ENCODE measurements at places on chromosomes 4 and X.
A peak's percentile ranks its signal among the peaks of the same experiment; 100 is the strongest.

DNA sequence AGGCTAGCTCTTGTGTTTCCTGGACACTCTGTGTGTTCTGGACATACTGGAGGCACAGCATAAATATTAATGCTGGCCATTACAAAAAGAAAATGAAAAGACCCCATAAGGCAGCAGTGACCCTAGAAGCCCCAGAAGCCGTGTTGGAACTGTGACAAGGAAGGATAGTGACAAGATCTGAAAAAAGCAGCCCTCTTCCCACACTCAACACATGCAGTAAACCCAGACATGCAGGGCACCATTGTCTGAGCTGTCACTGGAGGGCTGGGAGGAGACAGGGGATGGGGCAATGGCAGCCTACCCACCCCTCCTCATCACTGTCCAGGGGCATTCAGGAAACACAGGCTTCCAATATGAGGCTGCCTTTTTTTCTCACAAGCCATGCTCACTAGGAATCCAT lies 6.5 kb downstream of the TRIM2 start:
- no peak overlapping the region for H3K4me3 ChIP-seq
- H3K27me3 ChIP-seq, result no peaks in the 10 kb centered on the region
- no peak for DNase-seq

GRCh38 chrX:41733939-41734338 lies 10.0 kb downstream of the GPR82 start:
- H3K27ac ChIP-seq, result no peak overlapping the region
- no peaks in the 10 kb centered on the region for H3K4me1 ChIP-seq
- no peak overlapping the region for H3K4me3 ChIP-seq
- H3K36me3 ChIP-seq, result peaks cover 5% of the 10 kb centered on the region
- no peak for DNase-seq

GRCh38 chr4:100420571-100420970 lies 97.3 kb downstream of the EMCN start:
- no peaks in the 10 kb centered on the region for H3K27me3 ChIP-seq
- H3K4me1 ChIP-seq, result no peaks in the 10 kb centered on the region
- no peak overlapping the region for H3K4me3 ChIP-seq
- H3K27ac ChIP-seq, result no peak overlapping the region

DNA sequence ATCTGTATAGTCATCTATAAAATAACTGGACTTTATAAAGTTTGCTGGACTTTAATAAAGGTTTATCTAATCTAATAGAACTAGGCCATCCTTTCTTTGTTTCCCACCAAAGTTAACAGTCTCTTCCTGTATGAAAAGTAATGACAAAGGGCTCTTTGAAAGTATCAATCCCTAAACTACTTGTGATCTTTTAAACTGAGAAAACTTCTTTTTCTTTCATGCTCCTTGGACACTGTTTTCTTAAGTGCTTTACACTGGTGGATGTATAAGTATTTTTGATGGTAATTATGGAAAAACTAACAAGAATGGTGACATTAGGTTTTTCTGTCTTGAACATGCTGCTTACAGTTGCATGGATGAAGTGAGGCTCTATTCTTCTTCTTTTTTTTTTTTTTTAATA lies 2.4 kb upstream of the ZFX start:
- peak overlapping the region; percentile 87 for H3K27ac ChIP-seq
- H3K4me1 ChIP-seq, result peaks cover 52% of the 10 kb centered on the region
- H3K4me3 ChIP-seq, result peak overlapping the region; percentile 69
- peaks cover 8% of the 10 kb centered on the region for H3K36me3 ChIP-seq

DNA sequence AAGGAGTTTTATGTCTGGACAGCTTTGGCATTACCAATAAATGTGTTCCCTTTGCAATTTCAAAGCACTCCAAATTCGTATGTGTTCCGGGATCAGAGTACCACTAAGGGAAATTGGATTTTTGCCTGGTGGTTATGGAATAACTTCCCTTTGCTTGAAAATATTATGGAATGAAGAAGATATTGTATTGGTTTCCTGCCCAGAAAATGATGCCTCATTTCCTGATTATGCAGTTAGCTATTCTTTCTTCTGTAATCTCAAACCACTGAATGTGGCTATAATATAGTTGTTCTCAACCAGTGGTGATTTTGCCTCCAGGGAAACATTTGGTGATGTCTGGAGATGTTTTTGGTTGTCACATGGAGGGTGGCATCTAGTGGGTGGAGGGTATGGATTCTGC lies 142.9 kb downstream of the PCDH7 start:
- no peak overlapping the region for H3K4me3 ChIP-seq
- no peak for DNase-seq
- no peaks in the 10 kb centered on the region for H3K27me3 ChIP-seq
- peak overlapping the region; percentile 70 for H3K27ac ChIP-seq
- peaks cover 10% of the 10 kb centered on the region for H3K36me3 ChIP-seq

DNA sequence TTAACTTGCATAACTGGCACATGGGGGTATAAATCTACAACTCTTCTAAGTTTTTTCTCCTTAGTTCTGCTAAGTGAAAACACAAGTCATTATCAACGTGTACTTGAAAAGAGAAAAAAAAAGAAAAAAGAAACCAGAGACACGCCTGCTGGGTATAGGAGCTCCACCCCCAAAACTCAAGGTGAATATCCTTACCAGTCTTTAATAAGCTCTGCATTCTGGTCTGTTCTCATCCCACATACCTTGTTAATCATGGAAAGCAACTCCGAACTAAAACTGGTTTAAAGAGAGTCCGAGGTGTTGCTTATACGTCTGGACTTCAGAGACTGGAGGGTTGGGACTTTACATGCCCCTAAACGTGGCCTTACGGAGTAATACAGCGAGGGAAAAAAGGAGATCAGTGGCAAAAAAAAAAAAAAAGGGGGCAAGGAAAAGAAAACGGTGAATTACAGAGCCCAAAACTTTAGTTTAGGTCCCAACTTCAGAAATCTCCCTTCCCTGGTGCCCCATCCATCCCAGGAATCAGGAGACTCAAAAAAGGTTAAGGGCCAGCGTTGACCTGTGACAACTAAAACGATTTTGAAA lies 1.0 kb downstream of the PGRMC2 start:
- DNase-seq, result no peak
- no peaks in the 10 kb centered on the region for H3K27me3 ChIP-seq
- peaks cover 11% of the 10 kb centered on the region for H3K4me1 ChIP-seq
- H3K27ac ChIP-seq, result peak overlapping the region; percentile 95
- peak overlapping the region; percentile 88 for H3K4me3 ChIP-seq
- H3K36me3 ChIP-seq, result peaks cover 19% of the 10 kb centered on the region

GRCh38 chr4:58807843-58808615 lies 1697.8 kb upstream of the IGFBP7 start:
- no peaks in the 10 kb centered on the region for H3K36me3 ChIP-seq
- H3K4me3 ChIP-seq, result no peak overlapping the region
- no peak for DNase-seq
- peaks cover 10% of the 10 kb centered on the region for H3K4me1 ChIP-seq

DNA sequence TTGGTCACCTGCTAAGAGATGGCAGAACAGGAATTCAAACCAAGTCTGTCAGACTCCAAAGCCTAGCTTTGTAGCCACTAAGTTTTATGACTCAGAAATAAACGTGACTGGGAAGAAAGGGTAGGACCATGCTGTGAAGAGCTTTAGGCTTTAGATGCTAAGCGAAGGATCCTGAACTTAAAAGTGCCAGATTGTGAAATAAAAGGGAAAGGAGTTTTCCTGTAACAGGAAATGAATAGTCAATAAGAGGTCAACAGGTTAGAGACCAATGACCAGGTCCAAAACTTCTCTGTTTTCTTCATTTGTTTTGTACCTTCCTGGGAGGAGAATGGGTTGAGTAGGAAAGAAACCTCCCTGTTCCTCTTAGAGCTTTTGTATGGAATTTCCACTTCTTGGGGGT lies 98.8 kb upstream of the EOLA2 start:
- H3K4me3 ChIP-seq, result no peak overlapping the region
- H3K36me3 ChIP-seq, result no peaks in the 10 kb centered on the region
- no peak for DNase-seq
- H3K27me3 ChIP-seq, result no peaks in the 10 kb centered on the region

DNA sequence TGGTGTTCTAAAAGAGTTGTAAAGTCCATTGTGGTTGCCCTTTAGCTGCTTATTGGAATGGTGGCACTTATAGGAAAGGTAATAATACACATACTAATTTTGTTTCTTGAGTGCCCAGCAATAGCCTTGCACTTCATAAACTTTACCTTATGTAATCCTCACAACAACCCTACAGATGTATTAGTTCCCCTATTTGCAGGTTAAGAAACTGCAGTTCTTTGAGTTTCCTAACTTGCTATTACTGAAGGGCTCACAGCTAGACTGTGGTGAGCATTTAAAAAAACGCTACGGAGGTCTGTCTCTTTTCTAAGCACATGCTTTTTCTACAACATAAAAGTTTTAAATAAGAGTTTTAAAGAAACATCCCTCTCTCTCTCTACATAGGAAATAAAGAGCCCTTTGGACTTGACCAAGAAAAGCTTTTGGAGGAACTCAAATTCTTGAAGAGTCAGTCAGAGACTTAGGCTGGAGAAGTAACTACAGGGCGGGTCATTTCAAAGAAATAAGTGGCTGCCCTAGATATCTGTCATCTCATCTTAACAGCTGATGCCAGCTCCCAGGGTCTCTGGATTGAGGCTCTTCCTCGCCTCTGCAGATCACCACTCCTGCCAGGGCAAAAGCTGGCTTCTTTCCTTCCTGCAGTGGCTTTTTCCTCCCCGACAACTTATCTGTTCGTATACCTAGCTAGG lies 42.0 kb upstream of the FBXW7 start:
- no peak overlapping the region for H3K4me3 ChIP-seq
- DNase-seq, result no peak
- H3K27ac ChIP-seq, result no peak overlapping the region
- H3K4me1 ChIP-seq, result peaks cover 19% of the 10 kb centered on the region
- no peaks in the 10 kb centered on the region for H3K36me3 ChIP-seq

DNA sequence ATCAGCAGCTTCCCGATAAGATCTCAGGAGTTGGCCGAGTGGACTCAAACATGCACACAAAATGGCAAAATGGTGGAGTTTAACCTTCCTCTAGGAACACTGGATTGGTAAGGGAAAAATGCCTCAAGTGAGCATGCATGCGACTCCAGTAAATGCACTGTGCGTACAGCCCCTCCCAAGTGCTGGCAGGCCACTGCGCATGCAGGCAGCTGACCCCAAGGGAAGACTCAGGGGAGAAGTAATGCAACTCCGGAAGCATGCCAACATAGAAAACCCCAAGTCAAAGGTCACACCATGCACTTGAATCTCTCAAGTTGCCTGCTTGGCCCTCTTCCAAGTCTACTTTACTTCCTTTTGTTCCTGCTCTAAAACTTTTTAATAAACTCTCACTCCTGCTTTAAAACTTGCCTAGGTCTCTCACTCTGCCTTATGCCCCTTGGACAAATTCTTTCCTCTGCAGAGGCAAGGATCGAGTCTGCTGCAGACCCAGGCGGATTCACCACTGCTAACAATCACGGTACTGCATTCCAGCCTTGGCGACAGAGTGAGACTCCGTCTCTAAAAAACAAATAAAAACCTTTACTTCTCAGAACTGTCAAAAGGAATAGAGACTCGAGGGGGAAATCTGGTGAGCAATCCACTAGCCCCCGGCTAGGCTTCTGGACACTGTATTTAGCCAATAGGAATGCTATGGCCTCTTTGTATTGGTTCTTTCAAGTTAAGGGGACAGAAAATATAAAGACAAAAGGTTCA lies 33.5 kb downstream of the NYX start:
- H3K4me3 ChIP-seq, result no peak overlapping the region
- no peaks in the 10 kb centered on the region for H3K27me3 ChIP-seq
- H3K4me1 ChIP-seq, result peaks cover 8% of the 10 kb centered on the region
- no peaks in the 10 kb centered on the region for H3K36me3 ChIP-seq
- no peak overlapping the region for H3K27ac ChIP-seq

DNA sequence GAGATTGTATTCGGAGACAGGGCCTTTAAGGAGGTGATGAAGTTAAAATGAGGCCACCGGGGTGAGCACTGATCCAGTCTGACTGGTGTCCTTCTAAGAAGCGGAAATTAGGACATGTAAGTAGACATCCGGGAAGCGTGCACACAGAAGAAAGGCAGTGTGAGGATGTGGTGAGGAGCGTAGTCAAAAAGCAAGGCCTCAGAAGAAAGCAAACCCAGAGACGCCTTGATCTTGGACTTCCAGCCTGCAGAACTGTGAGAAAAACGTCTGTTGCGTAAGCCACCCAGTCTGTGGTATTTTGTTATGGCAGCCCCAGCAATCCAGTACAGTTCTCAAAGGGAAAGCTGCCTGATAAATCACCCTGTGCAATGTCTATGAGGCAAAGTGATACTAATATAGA lies 153.5 kb downstream of the KCNIP4 start:
- H3K27ac ChIP-seq, result no peak overlapping the region
- H3K4me1 ChIP-seq, result no peaks in the 10 kb centered on the region
- no peaks in the 10 kb centered on the region for H3K27me3 ChIP-seq
- no peak overlapping the region for H3K4me3 ChIP-seq
- DNase-seq, result no peak

GRCh38 chr4:54625391-54625790 lies 32.4 kb upstream of the KIT start:
- no peak overlapping the region for H3K27ac ChIP-seq
- H3K4me1 ChIP-seq, result peaks cover 4% of the 10 kb centered on the region
- no peak for DNase-seq
- H3K36me3 ChIP-seq, result no peaks in the 10 kb centered on the region

- H3K27me3 ChIP-seq, result no peaks in the 10 kb centered on the region
- no peak overlapping the region for H3K4me3 ChIP-seq
- no peak overlapping the region for H3K27ac ChIP-seq
- no peak for DNase-seq
- no peaks in the 10 kb centered on the region for H3K36me3 ChIP-seq
Measured at GRCh38 chr4:18981234-18981615, 959.7 kb upstream of the LCORL start.

DNA sequence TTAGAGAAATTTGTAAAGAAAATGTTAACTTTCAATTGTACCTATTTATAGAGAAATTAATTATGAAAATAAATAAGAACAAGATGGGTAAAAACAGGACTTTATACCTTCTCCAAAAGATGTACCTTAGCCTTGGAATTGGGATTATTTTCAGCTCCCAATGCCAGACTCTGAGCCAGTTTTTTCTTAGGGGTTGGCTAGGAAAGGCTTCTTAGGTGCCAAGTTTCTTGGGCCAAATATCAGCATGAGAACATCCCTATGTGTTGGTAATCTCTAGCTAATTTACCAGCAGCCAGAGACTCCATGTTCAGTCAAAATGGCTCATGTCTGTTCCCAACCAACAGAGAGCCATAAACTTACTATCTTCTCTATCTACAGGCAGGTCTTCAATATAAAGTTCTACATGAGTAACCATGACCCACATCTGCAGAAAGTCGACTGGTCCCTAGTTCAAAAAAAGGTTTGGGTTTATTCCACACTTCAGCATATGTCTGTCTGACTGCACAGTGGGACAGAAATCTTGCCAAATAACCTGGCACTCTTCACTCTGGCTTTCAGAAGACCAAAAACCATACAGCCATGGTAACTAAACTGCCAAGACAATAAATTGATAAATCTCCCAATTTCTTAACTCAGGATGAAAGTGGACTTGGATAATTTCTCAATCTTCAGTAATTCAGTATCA lies 380.5 kb upstream of the RASGEF1B start:
- no peak overlapping the region for H3K4me3 ChIP-seq
- H3K4me1 ChIP-seq, result no peaks in the 10 kb centered on the region
- H3K27me3 ChIP-seq, result no peaks in the 10 kb centered on the region
- H3K36me3 ChIP-seq, result no peaks in the 10 kb centered on the region
- H3K27ac ChIP-seq, result no peak overlapping the region
- DNase-seq, result no peak

GRCh38 chr4:138209094-138209493 lies 33.1 kb downstream of the SLC7A11 start:
- no peak overlapping the region for H3K27ac ChIP-seq
- H3K27me3 ChIP-seq, result no peaks in the 10 kb centered on the region

Measured in type B pancreatic cell (in vitro differentiated cells).